ENCODE measurements at places on chromosomes 3 and 15.

GRCh38 chr3:67033079-67033478 is 35.0 kb downstream of the KBTBD8 start:
- no peak for DNase-seq

- DNase-seq = no peak
Observed at GRCh38 chr3:126498461-126498860, 19.1 kb downstream of the UROC1 start.

DNA sequence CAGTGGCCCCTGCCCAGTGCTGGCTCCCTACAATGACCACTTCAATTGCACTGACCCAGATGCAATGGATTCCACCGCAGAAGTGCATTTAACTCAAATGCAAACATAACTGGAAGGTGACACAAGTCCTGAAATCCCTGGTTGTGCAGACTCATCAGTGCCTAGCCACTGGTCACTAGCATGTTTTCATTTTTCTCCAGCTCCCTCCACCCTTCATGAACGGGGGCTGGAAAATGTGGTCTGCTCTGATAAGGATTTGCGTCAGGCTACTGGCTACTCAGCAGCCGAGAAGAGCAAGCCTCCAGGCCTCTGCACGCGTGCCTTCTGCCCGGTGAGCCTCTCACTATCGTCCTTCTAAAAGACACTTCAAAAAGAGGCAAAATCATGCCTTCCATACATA is 27.4 kb upstream of the FURIN start:
- DNase-seq = no peak

DNA sequence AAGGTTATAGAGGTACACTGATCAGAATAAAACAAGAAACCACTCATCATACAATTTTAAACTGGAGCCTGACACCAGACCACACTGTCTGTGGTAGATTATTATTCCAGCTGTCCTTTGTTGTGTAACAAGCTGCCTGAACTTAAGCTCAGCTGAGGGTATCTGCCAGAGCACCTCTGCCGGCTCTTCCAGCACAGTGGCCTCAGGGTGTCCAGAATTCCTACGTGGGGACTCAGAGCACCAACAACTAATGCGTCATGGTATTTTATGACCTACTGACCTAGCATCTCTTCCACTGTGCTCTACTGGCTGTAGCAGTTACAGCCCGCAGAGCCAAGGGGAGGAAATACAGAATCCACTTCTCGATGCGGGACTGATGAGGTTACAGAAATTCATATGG is 15.6 kb upstream of the RAF1 start:
- DNase-seq = no peak

Measured in neural crest cell (in vitro differentiated cells).